ENCODE measurements at places on chromosomes 7 and 10.

- DNase-seq, result no peak
These were observed 24.6 kb downstream of the RTKN2 start for GRCh38 chr10:62244088-62244487.

- no peak for DNase-seq
These were observed 255.5 kb downstream of the NEBL start for GRCh38 chr10:20641605-20642004.

GRCh38 chr10:43114743-43115611, 23.3 kb upstream of the CSGALNACT2 start:
- no peak for DNase-seq

DNA sequence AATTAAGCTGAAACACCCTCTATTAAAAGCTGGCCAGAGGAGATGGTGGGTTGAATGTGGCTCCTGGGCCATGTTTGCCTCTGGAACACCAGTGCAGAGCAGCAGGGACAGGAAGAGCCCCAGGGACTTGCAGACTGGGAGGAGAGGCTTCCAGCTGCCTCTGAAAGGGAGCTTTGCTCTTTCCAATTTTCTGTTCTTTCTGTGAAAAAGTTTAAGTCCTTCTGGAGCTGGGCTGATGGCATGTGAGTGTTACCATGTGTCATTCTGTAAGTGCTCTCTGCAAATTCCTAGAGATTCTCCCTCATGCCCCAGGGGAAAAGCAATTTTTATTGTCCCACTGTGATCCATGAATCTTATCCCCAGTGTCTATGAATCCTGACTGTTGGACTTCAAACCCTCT, 112.8 kb upstream of the LANCL2 start:
- DNase-seq, result no peak

DNA sequence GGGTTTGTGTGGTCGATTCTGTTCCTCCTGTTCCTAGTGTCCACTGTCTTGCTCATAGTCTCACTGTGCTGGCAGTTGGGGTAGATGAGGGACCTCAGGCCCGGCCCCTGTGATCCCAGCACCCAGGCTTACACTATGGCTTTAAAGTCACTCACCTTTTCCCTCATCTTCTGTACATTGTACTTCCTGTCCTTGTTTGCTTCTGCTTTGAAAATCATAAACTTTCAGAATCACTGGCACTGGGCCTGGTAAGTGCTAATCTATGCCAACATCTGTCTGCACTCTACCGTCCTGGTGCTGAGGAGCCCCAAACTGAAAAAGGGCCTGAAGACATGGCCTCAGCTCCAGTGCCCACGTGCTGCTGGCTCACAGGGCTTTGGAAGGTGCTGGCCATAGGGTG, 5.7 kb upstream of the TAS2R60 start:
- DNase-seq, result no peak

GRCh38 chr7:43905956-43906330, 453 bp downstream of the URGCP start:
- DNase-seq, result peak; percentile 43

DNA sequence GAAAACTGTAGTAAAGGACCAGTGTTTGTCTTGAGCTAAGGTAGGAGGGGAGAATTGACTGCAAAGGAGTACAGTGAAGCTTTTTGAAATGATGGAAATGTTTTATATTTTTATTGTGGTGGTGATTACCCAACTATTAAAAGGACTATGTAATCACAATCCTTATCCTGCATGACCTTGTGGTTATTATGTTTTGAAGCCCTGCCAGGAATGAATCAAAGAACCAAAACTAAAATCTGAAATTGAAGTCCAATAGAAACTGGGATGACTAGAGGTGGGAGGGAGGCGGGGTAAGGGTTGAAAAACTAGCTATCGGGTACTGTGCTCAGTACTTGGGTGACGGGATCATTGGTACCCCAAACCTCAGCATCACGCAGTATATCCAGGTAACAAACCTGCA, 8.2 kb downstream of the CCDC7 start:
- DNase-seq, result no peak

- DNase-seq, result no peak
These were observed 42.0 kb downstream of the ABCA13 start for GRCh38 chr7:48213226-48213625.

DNA sequence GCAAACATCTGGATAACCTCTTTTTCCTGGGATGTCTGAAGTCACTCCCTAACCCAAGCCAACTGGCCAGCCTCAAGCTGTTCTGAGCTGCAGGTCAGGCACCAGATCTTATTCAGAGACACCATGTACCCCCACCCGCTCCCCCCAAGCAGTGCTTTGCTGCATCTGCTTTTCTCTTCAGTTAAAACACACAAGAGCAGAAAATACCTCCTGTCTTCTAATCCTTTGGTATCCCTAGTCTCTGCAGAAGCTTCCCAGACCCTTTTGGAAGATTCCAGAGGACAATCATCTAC, 3.0 kb downstream of the ZNF488 start:
- no peak for DNase-seq

- no peak for DNase-seq
These were observed 173.0 kb downstream of the ARHGAP21 start for GRCh38 chr10:24550680-24551079.

GRCh38 chr10:104267721-104268404, 1.1 kb upstream of the GSTO2 start:
- DNase-seq, result no peak

DNA sequence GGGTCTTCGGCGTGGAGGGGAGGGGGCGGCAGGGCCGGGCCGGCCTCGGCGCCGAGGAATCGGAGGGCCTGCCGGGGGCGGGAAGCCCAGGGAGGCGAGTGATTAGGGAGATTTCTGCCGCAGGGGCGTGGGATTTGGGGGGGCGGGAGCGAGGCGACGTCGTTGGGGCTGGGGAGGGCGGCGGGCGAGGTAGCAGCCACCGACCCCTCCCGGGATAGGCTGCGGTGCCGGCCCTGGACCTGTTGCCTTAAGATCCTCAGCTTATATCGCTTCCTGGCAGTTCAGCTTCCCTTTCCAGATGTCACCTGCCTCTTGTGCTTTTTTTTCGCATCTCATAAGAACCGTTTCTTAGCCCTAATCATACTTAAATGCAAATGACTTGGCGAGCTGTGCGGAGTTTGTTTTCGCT, 655 bp downstream of the LMTK2 start:
- DNase-seq, result no peak

- DNase-seq, result no peak
These were observed 33.5 kb upstream of the CCDC7 start for GRCh38 chr10:32412499-32412853.

DNA sequence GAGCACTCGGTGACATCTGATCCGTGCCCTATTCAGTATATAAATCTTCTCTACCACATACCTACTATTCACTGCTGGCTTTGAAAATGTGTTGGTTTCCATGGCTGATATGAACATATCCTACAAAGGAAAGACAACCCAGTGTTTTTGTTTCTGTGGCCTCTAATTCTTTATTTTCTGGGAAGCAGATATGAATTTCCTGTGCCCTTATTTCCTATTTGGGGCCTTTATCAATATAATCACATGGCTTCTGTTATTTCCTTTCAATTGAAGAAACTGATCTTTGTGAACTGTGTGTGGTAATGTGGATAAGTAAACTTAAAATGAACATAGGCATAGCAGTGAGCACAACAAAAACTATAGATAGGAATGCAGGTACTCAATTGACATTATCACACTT, 10.6 kb downstream of the CCNJ start:
- DNase-seq, result no peak

DNA sequence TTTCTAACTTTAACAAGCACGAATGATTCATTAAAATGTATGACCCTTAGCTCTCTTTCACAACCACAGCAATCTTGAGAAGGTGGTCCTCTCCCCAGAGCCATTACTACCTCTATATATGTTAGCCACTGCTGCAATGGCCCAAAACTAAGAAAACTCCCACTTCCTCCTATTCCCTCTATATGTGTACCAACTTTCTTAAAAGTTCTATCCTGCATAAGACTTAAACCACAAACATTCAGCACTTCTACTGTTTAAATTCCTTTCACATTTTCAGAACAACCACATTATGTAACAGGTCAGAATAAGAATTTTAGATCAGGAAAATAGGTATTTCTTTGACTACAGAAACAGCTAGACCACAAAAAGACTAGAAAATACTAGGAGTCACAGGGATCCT, 36.2 kb downstream of the WASL start:
- no peak for DNase-seq

DNA sequence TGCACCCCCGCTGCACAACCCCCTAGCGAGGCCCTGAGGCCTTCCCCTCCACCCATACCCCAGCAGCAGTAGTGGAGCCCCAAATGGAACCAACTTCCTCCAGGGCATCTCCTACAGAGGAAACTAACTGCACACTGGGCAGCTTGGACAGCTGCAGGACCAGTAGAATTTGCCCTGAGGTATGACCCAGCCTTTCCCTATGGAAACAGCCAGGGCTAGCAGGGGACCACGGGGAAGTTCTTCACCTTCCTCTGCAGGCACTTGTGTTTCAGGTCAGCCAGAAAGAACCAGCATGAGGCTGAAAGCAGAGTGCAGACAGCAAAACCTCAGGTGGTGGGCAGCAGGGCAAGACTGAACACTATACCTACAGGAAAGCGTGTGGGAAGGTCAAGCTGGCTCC, 5.7 kb upstream of the EEPD1 start:
- no peak for DNase-seq

DNA sequence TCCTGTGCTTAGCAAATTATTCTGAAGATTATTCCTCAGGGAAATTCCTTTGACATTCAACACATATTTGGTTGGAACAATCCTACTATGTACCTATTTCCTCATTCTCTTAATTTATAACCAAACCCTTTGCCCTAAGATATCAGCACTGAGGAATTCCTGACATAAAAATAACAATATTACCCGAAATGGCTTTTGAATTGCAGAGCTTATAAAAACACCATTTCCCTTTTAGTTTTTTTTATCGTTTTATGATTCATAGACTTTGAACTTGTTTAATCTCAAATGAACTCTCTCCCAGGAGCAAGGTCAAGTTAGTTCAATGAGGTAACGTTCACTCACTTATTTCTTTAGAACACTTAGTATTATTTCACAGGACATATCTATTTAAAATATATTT, 7.7 kb upstream of the ABCB1 start:
- DNase-seq, result no peak

GRCh38 chr7:139249179-139249810, 18.3 kb downstream of the UBN2 start:
- no peak for DNase-seq
